ENCODE measurements at places on chromosomes 3 and 15. TPM values are rescaled to one million over a fixed set of nuclear protein-coding genes. Genes with fewer than 3 reads are reported as not detected.
A peak's percentile ranks its signal among the peaks of the same experiment; 100 is the strongest.

- no peak overlapping the region for H3K4me3 ChIP-seq
- no peaks in the 10 kb centered on the region for H3K27me3 ChIP-seq
- H3K4me1 ChIP-seq = no peaks in the 10 kb centered on the region
- no peaks in the 10 kb centered on the region for H3K36me3 ChIP-seq
- H3K27ac ChIP-seq = no peak overlapping the region
Measured at GRCh38 chr3:143147707-143148106, 28.1 kb downstream of the CHST2 start.

TMEM108 gene
- total RNA-seq = 0.72 TPM

LDHAL6B gene
- not detected for total RNA-seq

- DNase-seq = no peak
- no peaks in the 10 kb centered on the region for H3K4me1 ChIP-seq
- no peaks in the 10 kb centered on the region for H3K36me3 ChIP-seq
- H3K4me3 ChIP-seq = no peak overlapping the region
Measured at GRCh38 chr3:40598962-40599361, 74.2 kb downstream of the ZNF621 start.

- H3K27ac ChIP-seq = no peak overlapping the region
- H3K4me3 ChIP-seq = no peak overlapping the region
- H3K36me3 ChIP-seq = no peaks in the 10 kb centered on the region
- peak; percentile 80 for DNase-seq
- H3K27me3 ChIP-seq = no peaks in the 10 kb centered on the region
Measured at GRCh38 chr3:126197854-126198584, 17.6 kb upstream of the ALDH1L1 start.

- H3K4me3 ChIP-seq = no peak overlapping the region
- H3K4me1 ChIP-seq = no peaks in the 10 kb centered on the region
- DNase-seq = no peak
- no peaks in the 10 kb centered on the region for H3K36me3 ChIP-seq
- H3K27ac ChIP-seq = no peak overlapping the region
Measured at GRCh38 chr3:144989807-144990206, 1018.2 kb downstream of the DIPK2A start.

IFT57 gene
- 28.4 TPM for total RNA-seq
